ENCODE measurements at places on chromosomes 3 and 15. TPM values are rescaled to one million over a fixed set of nuclear protein-coding genes. Genes with fewer than 3 reads are reported as not detected.

- no peaks in the 10 kb centered on the region for H3K36me3 ChIP-seq
- no peaks in the 10 kb centered on the region for H3K27me3 ChIP-seq
- H3K27ac ChIP-seq, result no peak overlapping the region
- DNase-seq, result no peak
- H3K4me1 ChIP-seq, result no peaks in the 10 kb centered on the region
- H3K4me3 ChIP-seq, result no peak overlapping the region
These were observed 192.9 kb upstream of the EIF1B start for GRCh38 chr3:40116478-40117177.

DNA sequence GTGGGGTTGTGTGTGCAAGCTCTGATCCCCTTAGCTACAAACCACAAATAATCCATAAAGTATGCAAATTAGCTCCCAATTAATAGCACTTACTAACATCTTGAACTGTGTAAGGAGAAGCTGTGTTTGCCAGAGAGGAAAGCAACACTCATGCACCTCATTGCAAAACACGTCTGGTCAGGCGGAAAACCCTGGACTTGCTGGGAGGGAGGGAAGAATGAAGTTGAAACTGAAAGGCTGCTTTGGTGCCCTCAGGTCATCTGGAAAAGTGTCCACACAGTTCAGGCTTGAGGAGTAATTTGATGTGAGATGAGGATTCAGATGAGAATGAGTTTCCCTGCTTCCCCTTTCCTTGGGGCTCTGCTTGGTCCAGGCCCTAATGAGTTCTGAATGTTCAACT, 185.5 kb upstream of the ANKRD28 start:
- no peak overlapping the region for H3K4me3 ChIP-seq
- H3K27me3 ChIP-seq, result no peaks in the 10 kb centered on the region
- no peaks in the 10 kb centered on the region for H3K4me1 ChIP-seq
- H3K27ac ChIP-seq, result no peak overlapping the region
- H3K36me3 ChIP-seq, result no peaks in the 10 kb centered on the region

CIB1 gene
- 158 TPM for total RNA-seq

FRMD5 gene
- total RNA-seq, result 0.41 TPM

DNA sequence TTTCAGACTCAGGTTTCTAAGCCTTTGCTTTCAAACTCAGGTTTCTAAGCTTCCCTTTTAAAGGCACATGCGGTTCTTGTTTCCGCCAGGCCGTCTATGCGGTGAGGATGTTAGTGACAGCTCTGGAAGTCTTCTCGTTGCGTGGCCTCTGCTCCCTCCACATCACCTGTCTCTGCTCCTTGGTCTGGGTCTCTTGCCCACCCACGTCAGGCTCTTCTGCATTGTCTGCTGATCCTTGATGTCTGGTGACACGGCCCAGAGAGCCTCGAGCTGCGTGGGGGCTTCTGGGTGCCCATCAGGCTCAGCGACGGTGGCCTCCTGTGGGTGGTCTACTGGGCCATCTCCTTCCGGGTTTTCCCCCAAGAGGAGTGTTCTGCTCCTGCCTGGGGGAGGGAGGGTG, 30.5 kb downstream of the KLF13 start:
- peaks cover 73% of the 10 kb centered on the region for H3K4me1 ChIP-seq
- no peak for DNase-seq
- no peak overlapping the region for H3K4me3 ChIP-seq
- H3K27me3 ChIP-seq, result no peaks in the 10 kb centered on the region
- peak overlapping the region; percentile 24 for H3K27ac ChIP-seq

- peak; percentile 57 for DNase-seq
- H3K4me1 ChIP-seq, result peaks cover 9% of the 10 kb centered on the region
- H3K27me3 ChIP-seq, result no peaks in the 10 kb centered on the region
These were observed 7.1 kb downstream of the TJP1 start for GRCh38 chr15:29815000-29815710.

DNA sequence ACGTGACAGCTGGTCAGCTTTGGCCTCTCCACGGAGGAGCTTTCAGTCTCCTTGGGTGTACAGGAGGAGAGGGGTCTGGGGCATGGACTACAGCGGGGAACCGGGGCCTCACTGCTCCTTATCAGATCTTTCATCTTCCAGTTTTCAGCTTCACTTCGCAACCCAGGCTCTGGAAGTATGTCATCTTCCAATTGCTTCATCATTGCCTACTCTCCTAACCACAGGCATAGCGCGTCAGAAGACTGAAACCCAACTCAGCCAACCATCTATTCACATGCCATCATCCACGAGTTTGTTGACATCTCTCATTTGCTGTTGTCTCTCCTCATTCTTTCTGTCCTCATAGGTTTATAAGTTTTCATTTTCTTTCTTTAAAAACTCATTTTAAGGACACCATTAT, 119.5 kb downstream of the MYLK start:
- no peak overlapping the region for H3K27ac ChIP-seq
- no peaks in the 10 kb centered on the region for H3K4me1 ChIP-seq
- no peaks in the 10 kb centered on the region for H3K36me3 ChIP-seq
- no peak for DNase-seq
- no peak overlapping the region for H3K4me3 ChIP-seq
- no peaks in the 10 kb centered on the region for H3K27me3 ChIP-seq

Measured in kidney (tissue), 22 donors.